ENCODE measurements at places on chromosomes 5 and 9.
A peak's percentile ranks its signal among the peaks of the same experiment; 100 is the strongest.

DNA sequence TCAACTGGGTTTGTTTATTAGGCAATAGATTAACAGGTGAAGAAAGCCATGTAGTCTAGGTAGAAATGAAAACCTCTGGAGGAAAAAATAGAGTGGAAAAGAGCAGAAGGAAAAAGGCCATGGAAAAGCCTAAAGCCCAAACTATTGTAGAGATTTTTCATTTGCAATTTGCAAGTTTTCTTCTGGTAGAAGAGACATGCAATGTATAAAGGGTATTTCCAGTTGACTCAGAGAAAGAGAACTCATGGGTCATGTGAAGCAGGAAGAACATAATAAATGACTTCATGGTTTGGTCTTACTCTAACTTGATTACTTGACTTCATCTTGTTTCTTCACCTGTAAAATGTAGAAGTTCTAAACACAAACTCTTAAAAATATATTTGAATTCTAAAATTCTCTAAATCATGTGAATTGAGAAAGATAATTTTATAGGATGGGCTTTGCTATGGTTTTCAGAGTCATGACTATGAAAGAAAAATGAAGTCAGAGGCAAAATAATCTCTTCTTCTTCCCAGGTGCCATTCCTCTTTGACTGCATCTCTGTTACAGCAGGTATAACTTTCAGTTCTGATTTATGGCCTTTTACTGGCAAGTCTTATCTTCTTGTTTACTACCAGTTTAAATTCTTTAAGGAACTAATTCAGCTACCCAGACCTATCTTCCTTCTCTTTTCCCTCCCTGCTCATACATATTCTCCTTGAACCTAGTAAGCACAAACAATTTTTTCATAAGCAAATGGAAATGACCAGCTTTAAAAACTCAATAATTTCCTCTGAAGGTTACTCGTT lies 47.7 kb upstream of the TMC1 start:
- no peak for DNase-seq

GRCh38 chr5:80142996-80143395 lies 107.8 kb downstream of the THBS4 start:
- no peak for DNase-seq

- peak; percentile 92 for DNase-seq
Measured at GRCh38 chr5:144697847-144698262, 527.2 kb downstream of the KCTD16 start.

- no peak for DNase-seq
Measured at GRCh38 chr9:81669866-81670265, 19.5 kb downstream of the TLE1 start.

- no peak for DNase-seq
Measured at GRCh38 chr5:81020478-81021167, 60.5 kb downstream of the RASGRF2 start.

- no peak for DNase-seq
Measured at GRCh38 chr5:50666261-50667022, at the start of gene PARP8. Gene PARP8, plus strand, starts transcription at chr5:50666637. Its CDS starts 459 bp downstream, at chr5:50667096.

DNA sequence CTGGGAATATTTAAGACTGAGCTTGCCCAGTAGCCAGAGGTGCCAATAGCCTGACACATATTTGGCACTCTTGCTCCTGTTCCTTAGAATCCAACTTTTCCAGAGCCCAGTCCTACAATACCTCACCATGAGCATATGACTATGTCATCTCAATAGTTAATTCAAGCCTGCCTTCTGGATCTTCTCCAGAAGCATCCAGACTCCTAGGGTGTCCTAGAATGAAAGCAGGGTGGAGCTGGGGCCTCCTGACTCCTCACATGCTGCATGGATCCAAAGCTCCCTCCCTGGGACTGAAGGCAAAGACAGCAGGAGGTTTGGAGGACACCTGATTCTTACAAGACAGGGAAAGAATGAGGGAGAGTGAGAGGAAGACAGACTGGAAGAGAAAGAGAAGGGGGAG lies 37.9 kb downstream of the SH3TC2 start:
- DNase-seq: no peak

GRCh38 chr5:62902126-62902525 lies 323.5 kb downstream of the LRRC70 start:
- DNase-seq: no peak

- DNase-seq: no peak
Measured at GRCh38 chr5:96816991-96817390, 9.2 kb upstream of the ERAP1 start.

DNA sequence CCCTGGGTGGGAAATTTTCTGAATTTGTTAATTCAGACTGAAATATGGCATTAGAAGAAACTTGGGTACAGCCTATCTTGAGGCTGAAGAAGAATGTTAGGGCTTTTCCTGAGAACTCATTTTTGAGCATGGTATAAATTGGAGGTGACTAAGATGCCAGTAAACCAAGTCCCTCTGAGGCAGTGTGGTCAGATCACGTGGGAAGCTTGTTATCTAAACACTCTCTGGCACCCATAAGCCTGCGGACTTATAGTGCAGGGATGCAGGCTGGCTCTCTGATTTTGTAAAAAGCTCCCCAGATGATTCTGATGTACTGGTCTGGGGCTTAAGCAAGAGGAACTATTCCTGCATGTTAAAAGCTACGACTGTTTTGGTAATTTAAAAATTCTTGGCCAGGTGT lies 34.3 kb downstream of the MTMR12 start:
- DNase-seq: peak; percentile 8

DNA sequence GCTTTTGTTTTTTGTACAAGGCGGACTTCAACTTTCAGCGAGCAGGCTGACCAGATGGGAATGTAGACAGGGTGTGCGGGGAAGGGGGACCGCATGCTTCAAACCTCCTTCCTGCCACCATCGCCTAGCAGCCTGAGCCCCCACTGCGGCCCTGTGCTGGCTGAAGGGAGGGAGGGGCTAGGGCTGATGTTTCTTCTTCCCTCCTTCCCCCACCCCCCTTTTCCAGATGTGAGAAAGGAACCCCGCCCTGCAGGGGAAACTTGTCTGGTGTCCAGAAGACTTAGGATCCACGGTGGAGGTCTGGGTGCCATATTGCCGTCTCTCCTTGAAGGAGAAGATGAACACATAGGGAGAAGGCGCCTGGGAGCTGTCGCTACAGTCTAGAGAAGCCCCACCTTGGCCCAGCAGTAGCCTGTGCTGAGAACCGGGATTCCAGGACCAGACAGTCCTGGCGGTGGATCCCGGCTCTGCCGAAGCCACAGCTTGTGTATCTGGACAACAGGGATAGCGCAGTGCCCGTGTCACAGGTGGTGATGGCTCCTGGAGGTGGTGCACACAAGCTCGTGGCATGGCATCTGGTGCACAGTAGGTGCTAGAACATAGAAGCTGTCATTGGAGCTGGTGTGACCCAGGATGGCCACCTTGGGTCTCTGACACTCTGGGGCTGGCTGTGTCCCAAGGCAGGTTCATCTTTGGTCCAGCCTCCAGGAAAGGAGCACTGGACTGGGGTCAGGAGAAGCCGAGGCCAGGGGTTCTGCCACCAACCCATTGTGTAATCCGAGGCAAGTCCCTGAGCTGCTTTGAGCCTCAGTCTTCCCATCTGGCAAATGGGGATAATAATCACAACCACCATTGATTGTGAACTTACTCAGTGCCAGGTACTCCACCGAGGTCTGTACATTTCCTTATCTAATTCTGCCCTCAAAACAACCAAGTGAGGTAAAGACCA lies 205.6 kb downstream of the C9orf50 start:
- DNase-seq: no peak

DNA sequence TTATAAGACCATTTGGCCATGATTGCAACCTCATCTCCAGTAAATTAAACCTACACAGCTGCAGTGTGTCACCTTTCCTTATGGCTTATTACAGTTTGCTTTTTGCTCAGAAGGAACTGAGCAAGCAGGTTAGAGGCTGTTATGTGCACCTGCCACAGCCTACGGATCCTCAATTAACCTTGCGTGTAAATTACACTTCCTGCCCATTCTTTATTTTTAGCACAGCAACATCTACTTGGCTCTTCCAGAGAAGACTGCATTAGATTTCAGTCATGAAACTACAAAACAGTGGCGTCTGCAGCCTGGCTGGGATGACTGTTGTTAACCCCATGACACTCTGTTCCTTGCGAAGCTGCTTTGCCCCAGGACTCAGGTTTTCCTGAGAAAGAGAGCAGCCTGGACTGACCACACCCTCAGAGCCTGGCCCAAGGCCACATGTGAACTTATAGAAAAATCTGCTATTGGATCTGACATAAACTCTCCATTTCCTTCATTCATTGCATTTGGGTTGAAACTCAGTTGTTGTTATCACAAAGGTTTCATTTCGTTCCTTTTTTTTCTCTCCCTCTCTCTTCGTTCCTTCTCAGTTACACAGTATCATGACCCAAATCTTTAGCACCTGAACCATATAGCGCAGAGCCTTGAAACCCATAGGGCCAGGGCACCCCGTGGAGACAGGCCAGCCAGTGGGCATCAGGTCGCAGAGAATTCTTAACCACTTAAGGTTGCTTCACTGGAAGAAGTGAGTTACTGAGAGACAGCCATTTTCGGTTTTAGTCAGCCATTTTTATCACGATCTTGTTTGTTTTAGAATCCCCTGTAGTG lies 138.6 kb downstream of the PALM2AKAP2 start:
- DNase-seq: no peak

- no peak for DNase-seq
Measured at GRCh38 chr5:36301858-36302603, at the start of gene RANBP3L. Gene RANBP3L, minus strand, starts transcription at chr5:36301902. Its CDS starts 486 bp downstream, at chr5:36301416.

DNA sequence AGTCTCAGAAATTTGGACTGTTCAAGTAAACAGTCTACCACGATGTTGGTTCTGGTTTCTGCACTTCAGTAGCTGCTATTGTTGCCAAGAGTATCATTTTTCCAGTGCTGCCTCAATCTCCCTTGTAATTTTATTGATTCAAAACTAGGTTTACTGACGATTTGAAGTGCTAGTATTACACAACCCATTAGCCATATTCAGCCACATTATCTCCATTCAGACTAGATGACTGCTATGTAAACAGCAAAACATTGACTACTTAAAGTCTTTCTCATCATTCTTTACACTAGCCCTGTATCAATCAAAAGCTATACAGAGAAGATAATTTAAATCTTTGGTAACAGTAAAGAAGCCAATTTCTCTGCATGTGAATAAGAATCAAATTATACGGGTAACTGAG lies 102.0 kb upstream of the TSLP start:
- no peak for DNase-seq

DNA sequence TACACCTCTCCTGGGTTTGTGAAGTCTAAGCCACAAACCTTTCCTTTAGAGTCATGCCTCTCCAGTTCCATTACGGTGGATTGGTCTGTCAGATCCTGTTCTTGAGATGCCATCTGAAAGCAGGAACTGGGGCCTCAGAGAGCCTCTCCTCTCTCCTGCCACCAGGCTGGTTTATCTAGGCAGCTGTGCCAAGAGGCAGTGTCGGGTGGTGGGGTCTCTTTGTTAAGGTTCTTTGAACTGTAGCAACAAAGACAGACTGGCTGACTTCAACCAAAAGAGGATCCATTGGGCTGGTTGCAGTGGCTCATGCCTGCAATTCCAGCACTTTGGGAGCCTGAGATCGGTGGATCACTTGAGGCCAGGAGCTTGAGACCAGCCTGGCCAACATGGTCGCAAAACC lies 66.0 kb upstream of the ANGPTL2 start:
- no peak for DNase-seq
